ENCODE measurements at places on chromosomes 7 and 10. TPM values are rescaled to one million over a fixed set of nuclear protein-coding genes. Genes with fewer than 3 reads are reported as not detected.

Gene FRMD4A
- 64.8 TPM for total RNA-seq

Gene FAM241B
- 5.0 TPM for total RNA-seq

Gene SLC29A3
- 13.2 TPM for total RNA-seq

Gene ELMO1
- 60.1 TPM for total RNA-seq

Gene TAS2R41
- not detected for total RNA-seq

Gene GNGT1
- not detected for total RNA-seq

Gene TMEM248
- total RNA-seq: 103 TPM

Gene BMS1
- total RNA-seq: 12.5 TPM

Gene FAM25G
- total RNA-seq: not detected

Gene ZNF736
- total RNA-seq: 15.1 TPM

Gene PHYHIPL
- total RNA-seq: not detected

DNA sequence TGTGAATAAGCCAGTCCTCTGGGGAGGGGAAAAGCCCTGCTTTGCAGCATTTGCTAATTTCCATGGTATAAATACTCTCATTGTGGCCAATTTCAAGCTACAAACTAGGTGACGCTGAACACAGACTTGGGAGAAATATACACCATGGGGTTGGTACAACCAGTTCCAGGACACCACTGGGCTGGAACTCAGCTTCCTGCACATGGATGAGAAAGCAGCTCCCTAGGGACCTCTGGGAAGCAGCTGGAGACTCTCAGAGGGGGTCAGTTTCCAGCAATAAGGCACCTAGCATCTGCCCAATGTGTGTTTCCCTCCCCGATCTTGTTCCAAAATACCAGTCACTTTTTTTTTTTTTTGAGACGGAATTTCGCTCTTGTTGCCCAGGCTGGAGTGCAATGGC is 56.8 kb upstream of the WDR11 start:
- DNase-seq: no peak

DNA sequence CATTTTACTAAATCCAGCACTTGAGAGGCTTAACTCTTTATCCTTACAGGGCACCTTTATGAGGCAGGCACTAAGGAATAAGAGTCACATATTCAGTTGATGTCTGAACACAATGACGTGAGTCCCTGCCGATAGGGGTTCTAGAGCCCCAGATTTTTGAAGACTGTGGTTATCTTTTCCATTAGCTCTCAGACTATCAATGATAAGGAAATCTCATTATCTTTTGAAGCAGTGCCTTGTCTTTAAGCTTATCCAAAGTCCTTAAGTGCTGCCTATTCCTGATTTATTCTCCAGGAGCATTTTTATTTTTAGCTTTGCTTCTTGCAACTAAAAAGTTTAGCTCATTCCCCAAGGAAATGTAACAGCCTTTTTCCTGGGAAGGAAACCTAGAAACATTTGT is 444.1 kb upstream of the LRRN3 start:
- DNase-seq: no peak

GRCh38 chr7:24290004-24290641 is 6.1 kb downstream of the NPY start:
- no peak for DNase-seq

DNA sequence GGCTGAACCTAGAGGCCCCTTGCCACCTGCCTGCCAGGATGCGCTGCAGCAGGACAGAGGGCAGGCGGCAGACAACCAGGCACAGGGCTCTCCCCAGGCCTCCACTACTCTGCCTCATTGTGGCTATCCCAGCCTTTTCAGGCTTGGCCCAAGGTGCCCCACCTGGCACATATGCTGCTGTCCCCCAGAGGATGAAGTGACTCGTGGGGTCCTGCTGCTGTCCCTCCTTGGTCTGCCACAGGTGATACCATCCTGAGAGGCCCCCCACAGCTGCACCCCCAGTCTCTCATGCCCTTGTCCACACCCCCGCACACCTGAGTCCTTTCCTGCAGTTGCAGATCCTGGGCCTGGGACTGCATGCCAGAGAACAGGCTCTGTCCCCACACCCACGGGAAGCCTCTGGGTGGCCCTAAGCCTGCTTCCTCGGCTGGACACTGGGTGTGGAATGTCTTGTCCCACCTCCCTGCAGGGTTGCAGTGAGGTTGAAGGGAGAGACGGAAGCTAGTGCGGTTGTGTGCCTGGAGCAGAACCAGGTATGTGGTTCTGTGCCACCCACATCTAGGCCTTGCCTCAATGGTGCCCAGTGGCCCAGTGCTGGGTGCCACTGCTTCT is 55.3 kb downstream of the RASGEF1A start:
- DNase-seq: peak; percentile 20

- no peak for DNase-seq
These were observed 131.1 kb upstream of the CDK1 start for GRCh38 chr10:60646966-60647796.

- DNase-seq: no peak
These were observed 223.8 kb downstream of the USP6NL start for GRCh38 chr10:11387551-11388222.

DNA sequence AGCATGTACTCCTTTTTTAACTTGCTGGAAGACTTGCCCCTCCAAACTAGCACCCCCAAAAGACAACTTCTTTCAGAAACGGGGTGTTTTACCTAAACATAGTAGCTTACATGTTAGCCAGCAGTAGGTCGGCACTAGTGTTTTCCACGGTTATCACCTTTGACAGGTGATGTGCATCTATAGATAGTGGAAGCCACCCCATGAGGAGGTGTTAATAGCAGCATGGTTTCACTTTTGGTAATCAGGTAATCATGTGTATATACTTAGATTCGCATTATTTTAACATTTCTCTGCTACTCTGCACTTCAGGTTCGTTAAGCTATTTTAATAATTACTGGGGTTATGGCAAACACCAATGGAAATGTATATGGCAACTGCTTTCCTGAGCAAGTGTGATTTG is 17.6 kb downstream of the SRI start:
- DNase-seq: no peak

DNA sequence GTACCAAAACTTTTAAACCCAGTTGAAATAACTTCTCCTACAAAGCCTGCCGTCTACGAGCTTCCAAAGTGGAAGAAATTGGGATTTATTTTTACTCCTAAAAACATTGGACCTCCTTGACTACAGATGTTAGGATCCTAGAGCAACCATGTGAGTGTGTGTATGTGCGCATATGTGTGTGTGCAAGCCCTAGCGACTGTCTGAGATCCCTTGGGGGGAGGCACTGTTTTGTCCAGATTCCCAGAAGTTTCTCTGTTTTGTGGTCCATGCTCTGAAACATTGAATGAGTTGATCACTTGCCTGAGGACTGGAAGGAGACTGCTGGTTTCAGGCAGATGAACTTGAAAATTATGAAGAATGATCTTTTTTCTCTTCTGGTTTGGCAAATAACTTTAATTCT is 312.3 kb upstream of the ZNF32 start:
- DNase-seq: no peak

GRCh38 chr7:10838228-10838627 is 135.4 kb upstream of the PHF14 start:
- no peak for DNase-seq

DNA sequence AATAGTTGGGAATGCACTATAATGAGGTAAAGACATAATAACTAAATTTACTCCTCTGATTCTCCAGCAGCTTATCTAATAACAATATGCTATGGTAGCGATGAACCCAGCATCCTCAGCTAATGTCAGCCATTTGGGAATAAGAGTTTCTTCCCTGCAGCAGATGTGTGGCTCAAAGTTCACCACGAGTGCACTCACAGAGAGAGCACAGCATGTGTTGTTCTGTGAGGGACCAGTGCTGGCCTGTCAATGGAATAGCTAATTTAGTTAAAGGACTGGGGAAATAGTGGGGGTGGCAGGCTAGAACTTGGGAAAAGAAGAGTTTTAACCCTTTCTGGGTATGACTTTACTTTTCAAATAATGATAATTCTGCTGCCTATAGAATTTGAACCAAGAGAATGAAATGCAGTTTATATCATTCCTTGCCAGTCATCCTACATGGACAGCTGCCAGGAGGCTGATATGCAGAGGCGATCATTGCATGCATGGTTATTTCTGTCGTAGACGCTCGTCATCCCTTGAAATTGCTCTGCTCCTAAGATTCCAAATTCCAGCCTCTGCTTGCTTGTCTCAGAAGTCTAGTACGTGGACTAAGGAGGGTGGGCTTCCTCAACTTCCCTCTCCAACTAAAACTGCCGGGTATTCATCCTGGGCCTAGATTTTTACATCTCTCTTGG is 355.6 kb downstream of the RNLS start:
- no peak for DNase-seq

GRCh38 chr10:89163265-89163995 is 43.7 kb downstream of the CH25H start:
- DNase-seq: peak; percentile 45

DNA sequence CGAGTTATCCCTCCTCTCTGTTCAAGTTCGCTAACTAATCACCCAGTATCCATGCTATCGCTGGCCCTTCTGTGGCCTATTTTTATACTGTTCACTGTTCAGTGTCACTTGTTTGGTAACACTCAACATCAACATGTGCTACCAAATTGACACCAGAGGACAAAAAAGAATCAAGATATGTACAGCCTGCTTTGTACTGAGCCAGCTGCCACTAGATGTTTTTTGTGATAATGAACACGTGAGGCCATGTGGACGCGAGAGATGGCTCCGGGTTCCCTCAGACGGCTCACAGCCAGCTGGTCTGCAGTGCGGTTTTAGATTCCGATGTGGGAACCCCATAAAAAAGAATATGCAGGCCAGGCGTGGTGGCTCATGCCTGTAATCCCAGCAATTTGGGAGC is 21.2 kb downstream of the CAV1 start:
- no peak for DNase-seq

- peak; percentile 76 for DNase-seq
These were observed 34.4 kb downstream of the AGR3 start for GRCh38 chr7:16847381-16847860.

DNA sequence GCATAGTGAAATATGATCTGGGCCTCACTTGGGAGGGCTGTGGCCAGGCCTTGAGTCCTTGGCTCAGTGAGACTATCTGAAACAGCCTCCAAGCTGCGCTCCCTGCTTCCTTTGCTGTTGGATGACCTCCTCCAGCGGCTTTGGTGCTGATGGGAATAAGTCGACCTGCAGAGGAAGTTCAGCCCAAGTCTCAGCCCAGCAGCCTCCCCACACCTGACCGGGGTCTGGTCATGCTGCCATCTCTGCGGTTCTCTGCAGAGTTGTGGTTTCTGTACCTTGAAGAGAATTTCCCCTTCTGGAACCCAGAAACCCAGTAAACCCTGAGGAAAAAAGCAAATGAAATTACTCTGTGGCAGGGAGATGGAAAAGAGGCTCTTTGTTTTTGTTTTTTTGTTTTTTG is 4.6 kb upstream of the RBAK start:
- no peak for DNase-seq

GRCh38 chr7:102908676-102909075 is 4.1 kb upstream of the LRRC17 start:
- DNase-seq: no peak

DNA sequence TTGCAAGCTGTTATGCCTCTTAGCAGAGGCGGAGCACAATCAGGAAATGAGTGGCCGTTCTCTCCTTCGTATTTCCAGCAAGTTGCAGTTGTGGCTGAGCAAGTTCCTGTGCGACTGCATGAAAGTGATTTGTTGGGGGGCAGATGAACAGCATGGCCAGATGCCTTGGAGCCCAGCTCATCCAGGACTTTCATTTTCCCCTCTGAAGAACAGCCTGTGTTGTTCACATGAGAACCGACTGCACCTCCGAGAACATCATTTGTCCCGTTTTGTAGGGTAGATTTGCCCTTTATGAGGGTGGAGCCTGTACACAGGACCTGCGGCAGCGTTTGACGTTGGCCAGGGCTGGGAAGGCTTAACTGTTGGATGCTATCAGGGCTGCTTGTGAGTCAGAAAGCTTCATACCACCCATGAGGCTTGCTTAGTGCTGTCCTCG is 4.4 kb downstream of the BAG3 start:
- DNase-seq: no peak

GRCh38 chr7:147418966-147419365 is 1171.6 kb upstream of the C7orf33 start:
- DNase-seq: no peak

GRCh38 chr10:14415676-14416307 is 85.1 kb upstream of the FRMD4A start:
- no peak for DNase-seq

GRCh38 chr10:37520488-37520887 is 336.9 kb downstream of the ZNF248 start:
- no peak for DNase-seq

DNA sequence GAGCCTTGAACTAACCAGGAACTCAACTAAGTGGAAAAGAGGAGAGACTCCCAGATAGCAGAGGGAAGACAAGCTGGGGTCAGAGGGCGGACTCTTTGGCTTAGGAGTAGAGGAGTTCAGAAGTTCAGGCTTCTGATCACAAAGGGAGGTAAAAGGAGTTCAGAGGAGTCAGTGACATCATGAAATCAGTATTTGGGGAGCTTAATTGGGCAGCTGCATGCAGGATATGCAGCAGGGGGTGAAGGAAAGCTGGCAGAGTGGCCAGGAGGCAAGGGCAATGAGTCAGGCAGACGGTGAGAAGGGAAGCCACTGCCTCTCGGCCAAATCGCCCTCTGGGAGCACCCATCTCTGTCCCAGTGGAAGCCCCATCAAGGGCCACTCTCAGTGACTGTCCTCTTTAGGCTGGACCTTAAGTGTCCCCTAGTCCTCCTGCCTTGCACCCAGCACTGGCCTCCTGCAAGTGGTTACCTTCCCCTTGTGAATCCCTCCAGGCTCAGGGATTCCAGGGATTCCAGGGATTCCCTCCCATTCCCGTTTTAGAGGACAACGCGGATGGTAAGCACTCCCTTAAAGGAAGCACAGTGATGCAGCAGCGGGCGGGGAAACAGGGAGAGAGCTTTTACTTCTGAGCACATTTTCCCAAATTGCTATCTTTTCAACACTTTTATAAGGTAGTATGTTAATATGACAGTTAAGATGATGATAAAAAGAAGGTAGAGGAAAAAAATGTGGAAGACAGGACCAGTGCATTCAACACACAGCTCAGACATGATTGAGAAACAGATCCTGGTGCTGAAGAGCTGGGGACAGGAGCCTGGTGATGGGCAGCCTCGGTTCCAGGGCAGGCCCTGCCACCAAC is 72.6 kb downstream of the KCNMA1 start:
- DNase-seq: no peak

GRCh38 chr10:96287392-96288105 is 16.2 kb upstream of the BLNK start:
- DNase-seq: no peak

- DNase-seq: no peak
These were observed 100.9 kb upstream of the YAE1 start for GRCh38 chr7:39465055-39465929.

GRCh38 chr7:131365838-131366237 is 38.2 kb downstream of the MKLN1 start:
- no peak for DNase-seq

- no peak for DNase-seq
These were observed 8.2 kb downstream of the ASB10 start for GRCh38 chr7:151178831-151179230.

GRCh38 chr10:93115661-93116383 is 42.1 kb downstream of the CYP26A1 start:
- peak; percentile 60 for DNase-seq

DNA sequence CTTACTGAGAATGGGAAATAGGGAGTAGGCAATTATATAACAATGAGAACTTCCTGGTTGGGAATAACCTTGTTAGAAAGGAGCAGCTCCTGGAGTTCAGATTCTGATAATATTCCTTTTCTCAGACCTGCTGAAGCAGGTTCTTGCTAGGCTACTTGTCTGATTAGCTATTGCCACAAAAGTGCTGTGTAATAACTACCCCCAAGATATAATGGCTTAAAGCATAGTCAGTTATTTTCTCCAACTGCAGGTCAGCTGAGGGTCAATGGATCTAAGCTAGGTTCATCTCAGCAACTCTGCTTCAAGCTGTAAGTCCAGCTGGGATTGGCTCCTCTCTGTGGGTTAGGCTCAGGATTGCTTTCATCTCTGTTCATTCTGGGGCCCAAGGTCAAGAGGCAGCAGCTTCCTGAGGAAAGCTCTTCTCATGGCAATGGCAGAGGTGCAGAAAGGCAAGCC is 9.4 kb upstream of the CNOT4 start:
- no peak for DNase-seq

Measured in lower lobe of right lung (tissue), 2 donors.